Suppressor macrophage treated with lipopolysaccharide for 4 hours (primary cell): ENCODE measurements at places on chromosomes 12 and 14.

- DNase-seq = no peak
Measured at GRCh38 chr12:7303230-7303629, 642 bp upstream of the ACSM4 start.

DNA sequence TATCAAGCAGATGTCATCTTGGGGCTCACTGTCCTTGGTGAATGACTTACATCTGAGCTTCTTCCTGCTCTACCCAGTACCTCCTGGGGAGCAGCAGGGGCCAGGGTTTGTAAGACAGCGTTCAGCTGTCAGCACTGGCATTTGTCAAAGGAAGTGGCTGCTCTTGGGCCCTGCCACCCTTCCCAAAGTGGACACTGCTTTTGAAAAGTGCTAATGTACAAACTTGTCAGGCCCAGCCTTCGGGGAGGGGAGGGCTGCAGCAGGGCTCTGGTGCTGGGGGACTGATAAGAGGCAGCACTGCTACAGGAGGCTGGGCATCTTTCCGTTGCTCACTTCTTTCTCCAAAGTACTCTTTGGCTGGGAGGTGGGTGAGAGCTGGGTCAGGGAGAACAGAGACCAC, 59.8 kb upstream of the RBM19 start:
- DNase-seq = no peak

DNA sequence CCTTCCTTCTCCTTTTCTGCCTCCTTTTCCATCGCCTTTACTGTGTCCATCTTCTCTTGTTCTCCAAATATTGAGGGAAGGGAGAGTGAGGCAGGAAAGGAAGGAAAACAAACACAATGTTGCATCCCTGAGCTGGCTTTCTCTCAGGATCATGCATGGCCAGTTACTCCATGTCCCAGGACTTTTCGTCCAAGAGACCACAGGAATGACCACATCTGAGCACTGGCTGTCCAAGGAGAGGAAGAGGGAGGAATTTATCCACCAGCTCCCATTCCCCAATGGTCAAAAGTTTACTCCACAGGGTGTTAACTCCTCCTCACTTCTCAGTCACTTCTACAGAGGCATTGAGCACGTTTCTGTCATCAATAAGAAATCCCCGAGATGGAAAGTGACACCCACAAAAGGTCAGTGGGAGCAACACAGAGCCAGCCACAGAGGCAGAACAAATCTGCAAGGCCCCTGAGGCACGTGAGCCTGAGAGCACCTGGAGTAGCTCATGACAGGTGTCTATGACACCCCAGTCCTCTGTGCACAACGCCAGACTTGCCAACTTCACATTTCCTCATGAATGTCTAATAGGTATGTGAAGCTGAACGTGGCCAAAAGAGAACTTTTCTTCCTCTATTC, 177.3 kb upstream of the NUDT4 start:
- no peak for DNase-seq

DNA sequence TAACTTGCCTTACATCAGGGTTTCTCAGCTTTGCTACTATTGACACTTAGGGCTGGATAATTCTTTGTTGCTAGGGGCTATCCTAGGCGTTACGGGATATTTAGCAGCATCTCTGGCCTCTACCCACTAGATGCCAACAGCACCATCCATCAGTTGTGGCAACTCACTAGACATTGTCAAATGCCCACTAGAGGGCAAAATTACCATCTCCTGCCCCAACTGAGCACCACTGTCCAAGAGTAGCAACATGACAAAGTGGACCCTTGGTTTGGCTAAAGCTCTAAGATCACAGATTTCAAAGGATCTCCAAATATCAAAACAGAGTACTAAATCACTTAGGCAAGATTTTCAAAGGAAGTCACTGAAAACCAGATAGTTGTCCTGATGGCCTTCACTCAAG, 251.7 kb upstream of the TBX3 start:
- DNase-seq = no peak

- DNase-seq = no peak
Measured at GRCh38 chr14:59186306-59186705, 2.2 kb upstream of the DAAM1 start.

- no peak for DNase-seq
Measured at GRCh38 chr14:95652690-95653089, 33.5 kb upstream of the TCL1B start.

DNA sequence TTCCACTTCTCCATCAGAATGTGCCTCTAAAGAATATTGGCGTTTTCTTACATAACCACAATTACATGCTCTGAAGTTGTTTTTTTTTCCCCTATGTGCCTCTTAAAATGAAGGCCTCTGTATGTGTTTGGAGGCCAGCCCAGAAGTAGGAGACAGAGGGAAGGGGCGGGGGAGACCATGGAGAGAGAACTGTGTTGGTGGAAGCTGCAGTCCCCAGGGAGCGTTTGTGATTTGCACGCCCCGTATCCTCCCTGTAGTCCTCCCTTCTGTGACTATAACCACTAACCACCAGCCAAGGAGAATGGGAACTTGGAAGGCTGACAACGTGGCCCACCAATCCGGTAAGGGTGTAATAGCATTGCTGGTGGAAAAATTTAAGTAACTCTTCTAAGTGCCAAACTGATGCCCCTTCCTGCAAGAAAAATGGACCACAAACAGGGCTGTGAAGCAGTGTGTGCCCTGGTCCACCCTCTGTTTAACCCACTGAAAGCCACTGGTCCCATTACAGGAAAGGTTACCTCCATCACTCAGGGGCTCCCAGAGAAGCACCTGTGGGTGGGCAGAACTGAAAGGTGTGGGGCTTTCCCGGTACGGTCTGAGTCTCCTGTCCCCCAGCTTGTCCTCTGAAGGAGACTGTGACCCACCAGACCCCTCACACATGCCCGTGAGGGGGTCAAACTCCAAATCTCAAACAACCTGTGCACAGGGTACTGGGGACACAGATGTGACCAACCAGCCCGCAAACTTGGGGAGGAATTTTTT, 36.8 kb downstream of the CCDC88C start:
- no peak for DNase-seq

GRCh38 chr12:87943762-87944161, 85.4 kb downstream of the C12orf50 start:
- no peak for DNase-seq

DNA sequence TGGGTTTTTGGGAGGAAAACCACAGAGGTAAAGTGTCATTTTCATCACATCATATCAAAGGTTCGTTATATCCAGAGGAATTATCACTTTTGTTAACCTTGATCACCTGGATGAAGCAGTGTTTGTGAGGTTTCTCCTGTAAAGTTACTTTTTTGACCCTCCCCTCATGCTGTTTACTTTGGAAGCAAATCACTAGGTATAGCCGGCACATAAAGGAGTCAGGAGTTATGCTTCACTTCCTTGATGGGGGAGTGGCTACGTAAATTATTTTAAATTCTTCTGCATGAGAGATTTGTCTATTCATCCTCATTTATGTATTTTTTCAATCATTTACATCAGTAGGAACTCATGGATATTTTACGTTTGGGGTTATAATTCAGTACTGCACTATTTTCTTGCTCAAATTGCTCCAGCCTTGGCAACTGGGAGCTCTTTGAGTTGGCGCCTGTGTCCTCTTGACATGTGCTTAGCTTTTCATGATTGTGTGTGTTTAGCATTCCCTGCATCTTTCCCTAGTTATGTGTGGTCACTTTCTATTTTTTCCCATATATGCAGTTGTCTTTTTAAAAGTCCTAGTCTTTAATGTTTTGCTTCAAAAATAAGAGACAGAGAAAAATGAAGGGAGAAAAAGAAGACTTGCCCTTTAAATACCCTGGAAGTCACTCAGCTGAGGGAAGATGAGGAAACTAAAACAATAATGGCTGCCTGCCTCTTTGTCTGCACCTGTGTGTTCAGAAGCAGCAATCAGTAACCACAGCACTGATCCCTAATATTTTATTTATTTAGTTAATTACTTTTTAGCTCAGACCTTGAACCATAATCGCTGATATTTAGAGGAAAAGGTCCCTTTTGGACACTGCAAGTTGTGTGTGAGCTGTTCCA, 62.1 kb downstream of the ZNF641 start:
- DNase-seq = no peak
